Esophagus muscularis mucosa (tissue), 4 donors: ENCODE measurements at places on chromosomes 2 and 18. TPM values are rescaled to one million over a fixed set of nuclear protein-coding genes. Genes with fewer than 3 reads are reported as not detected.

The DSG4 gene
- total RNA-seq: not detected

The FEV gene
- total RNA-seq: not detected

The KIAA2012 gene
- total RNA-seq: not detected

The SERPINB11 gene
- not detected for total RNA-seq

The ADAM17 gene
- 14.6 TPM for total RNA-seq
